T-helper 17 cell (primary cell): ENCODE measurements at places on chromosomes 4 and X.

DNA sequence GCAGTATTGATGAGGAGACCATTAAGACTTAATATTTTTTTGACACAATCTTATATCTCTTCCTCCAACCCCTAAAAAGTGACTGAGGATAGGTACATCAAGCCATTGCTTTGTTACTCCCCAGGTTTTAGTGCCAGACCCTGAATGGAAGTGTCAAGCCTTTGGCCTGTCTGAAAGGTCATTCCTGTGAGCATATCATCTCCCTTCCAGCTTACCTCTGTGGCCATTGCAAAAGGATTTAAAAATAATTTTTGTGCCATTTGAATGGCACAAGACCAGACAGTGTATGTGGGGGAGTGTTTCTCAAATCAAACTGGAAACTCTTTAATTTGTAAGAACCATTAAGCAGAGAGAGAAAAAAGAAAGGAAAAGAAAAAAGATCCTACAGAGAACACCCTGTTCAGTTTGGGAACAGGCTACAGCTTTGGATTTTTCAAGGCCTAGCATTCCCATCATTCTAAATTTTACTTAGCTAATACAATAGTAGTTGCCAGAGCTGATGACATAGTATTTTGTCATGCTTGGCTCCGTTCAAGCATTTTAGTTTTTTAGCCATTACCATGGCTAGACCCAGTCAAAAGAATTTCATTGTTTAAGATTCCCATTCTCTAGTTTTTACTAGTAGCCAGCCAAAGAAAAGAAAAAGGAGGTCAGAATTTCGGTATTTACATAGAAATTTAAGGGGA lies 49.6 kb downstream of the HPF1 start:
- peaks cover 9% of the 10 kb centered on the region for H3K36me3 ChIP-seq
- H3K27me3 ChIP-seq = no peaks in the 10 kb centered on the region
- peaks cover 5% of the 10 kb centered on the region for H3K4me1 ChIP-seq
- peak overlapping the region; percentile 77 for H3K27ac ChIP-seq
- DNase-seq = no peak

DNA sequence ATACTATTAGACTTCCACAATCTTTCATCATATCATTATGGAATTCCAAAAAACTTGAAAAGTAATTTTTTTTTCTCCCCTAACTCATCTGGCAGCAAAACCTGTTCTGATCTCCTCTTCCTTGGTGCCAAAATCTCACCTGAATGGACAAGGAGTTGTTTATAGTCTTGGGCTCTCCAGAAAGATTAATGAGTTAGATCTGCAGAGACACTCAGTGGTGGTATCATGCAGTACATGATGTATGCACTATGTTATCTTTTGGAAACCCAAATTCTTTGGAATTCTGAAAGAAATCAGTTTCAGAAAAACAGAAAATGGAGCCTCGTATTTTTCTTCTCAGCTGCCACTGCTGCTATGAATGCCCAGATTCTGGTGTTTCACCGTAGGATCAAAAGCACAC lies 11.7 kb downstream of the GPM6B start:
- H3K4me3 ChIP-seq = no peak overlapping the region
- no peak overlapping the region for H3K27ac ChIP-seq
- no peak for DNase-seq

GRCh38 chr4:141636082-141636770 lies at the start of gene IL15:
Gene IL15 (plus strand): TSS chr4:141636583. CDS start chr4:141719465, 82,882 bp downstream.
- H3K27me3 ChIP-seq = peaks cover 3% of the 10 kb centered on the region
- H3K36me3 ChIP-seq = peaks cover 3% of the 10 kb centered on the region
- DNase-seq = peak; percentile 27
- peaks cover 13% of the 10 kb centered on the region for H3K4me1 ChIP-seq
- peak within 1 kb of the TSS; percentile 87 for H3K27ac ChIP-seq

DNA sequence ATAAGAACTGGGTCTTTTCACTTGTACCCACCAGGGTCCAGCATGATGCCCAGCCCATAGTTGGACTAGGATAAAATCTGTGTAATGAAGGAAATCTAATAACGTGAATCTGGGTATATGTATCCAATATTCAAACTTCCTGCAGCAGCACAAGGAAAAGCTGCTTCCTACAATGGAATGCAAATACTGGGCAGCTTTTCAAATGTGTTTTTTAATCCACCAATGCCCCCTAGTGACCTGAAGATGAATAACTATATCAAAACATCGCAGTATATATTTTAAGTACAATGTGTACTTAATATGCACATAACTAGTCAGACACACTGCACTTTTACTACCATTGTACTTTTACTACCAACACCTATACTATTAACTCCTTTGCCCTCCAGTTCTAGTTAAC lies 5.3 kb downstream of the APOO start:
- DNase-seq = no peak
- H3K27me3 ChIP-seq = no peaks in the 10 kb centered on the region
- H3K4me3 ChIP-seq = no peak overlapping the region

- no peak overlapping the region for H3K27ac ChIP-seq
- H3K27me3 ChIP-seq = no peaks in the 10 kb centered on the region
- peaks cover 2% of the 10 kb centered on the region for H3K4me1 ChIP-seq
- DNase-seq = no peak
- H3K4me3 ChIP-seq = no peak overlapping the region
Observed at GRCh38 chr4:54004463-54004862, 59.9 kb downstream of the CHIC2 start.
